GM12891 (cell line): ENCODE measurements at places on chromosomes 16 and 17.

- DNase-seq, result no peak
Measured at GRCh38 chr17:77480509-77481215, 339.9 kb downstream of the SEC14L1 start.

DNA sequence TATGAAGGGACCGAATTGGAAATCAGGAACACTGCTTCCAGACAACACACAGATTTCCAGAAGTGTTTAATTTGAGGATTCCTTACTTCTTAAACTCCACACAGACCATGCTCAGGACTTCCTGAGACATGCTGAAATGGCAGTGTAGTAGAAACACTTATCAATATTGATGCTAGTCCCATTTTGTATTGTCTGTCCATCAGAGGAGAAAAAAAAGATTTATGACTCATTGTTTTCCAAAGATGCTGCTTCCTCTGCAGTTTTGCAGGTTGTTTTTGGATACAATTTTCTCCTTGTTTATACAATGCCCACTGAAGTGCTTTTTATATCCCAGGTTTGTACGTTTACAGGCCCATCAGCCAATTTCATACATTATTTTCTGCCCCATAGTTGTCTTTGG is 68.3 kb upstream of the TANC2 start:
- no peak for DNase-seq

DNA sequence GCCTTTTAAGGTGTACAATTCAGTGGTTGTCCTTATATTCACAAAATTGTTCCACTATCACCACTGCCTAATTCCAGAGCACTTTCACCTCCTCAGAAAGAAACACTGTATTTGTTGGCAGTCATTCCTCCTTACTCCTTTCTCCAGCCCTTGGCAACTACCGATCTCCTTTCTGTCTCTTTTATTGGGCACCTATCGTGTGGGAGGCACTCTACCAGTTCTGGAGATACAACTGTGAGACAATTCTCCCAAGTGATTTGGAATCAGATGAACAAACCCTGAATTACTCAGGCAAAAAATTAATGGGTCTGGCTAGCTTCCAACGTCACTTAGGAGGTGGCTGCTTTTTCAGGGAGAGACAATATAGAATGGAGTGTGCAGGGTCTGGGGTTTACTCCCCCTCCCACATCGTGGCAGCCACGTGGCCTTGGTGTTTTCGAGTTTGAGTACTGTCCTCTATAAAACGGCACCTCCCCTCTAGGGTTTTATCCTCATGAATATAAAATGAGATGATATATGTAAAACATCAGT is 63.9 kb downstream of the SHISA9 start:
- no peak for DNase-seq

DNA sequence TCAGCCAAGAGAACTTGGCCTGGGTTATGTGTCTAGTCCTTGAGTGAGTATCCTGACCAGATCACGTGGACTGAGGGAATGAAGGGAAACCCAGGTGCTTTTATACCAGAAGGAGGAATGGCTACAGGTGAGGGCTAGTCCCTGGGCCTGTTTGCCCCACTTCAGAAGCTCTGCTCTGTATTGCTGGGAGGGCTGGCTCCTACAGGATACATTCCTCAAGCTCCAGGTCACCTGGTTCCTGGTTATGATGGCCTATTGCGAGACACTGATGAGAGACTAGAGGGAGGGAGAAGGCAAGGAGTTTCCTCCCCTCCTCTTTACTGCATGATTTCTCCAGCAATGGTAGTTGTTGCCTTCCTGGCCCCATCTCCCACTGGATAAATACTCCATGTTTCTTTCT is 19.0 kb upstream of the SMG8 start:
- no peak for DNase-seq

- no peak for DNase-seq
Measured at GRCh38 chr16:55000595-55000994, 69.9 kb downstream of the IRX5 start.

GRCh38 chr17:68352041-68352440 is 60.7 kb downstream of the ARSG start:
- no peak for DNase-seq

- DNase-seq, result no peak
Measured at GRCh38 chr16:85256190-85256739, 144.0 kb upstream of the CIBAR2 start.

- no peak for DNase-seq
Measured at GRCh38 chr17:56804454-56804853, 29.3 kb downstream of the C17orf67 start.

- no peak for DNase-seq
Measured at GRCh38 chr17:64393000-64393402, 2.3 kb upstream of the PECAM1 start.

DNA sequence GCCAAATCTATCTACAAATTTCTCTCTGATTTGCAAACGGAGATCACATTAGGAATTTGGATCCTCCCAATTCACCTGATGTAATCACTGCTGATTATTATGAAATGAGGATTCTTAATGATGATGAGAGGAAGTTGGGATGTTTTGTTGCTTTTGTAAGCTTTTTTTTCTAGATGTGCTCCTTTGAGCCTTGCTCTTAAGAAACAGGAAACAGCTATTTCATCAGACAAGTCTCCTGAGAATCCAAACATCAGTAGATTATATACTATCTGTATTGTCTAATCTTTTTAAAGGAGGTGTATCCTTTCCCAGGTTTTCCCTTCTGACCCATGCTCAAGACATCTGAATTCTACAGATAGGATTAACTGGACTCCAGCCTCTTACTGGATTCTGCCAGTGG is 73.3 kb downstream of the KIF2B start:
- no peak for DNase-seq

GRCh38 chr16:10983159-10983558 is 38.8 kb downstream of the CLEC16A start:
- DNase-seq, result no peak

- DNase-seq, result no peak
Measured at GRCh38 chr17:9886141-9886930, 18.7 kb downstream of the RCVRN start.

GRCh38 chr17:54678158-54678557 is 222.5 kb upstream of the TOM1L1 start:
- DNase-seq, result no peak

- DNase-seq, result no peak
Measured at GRCh38 chr17:50365165-50365564, 7.8 kb downstream of the MRPL27 start.

- no peak for DNase-seq
Measured at GRCh38 chr16:48499923-48500381, 110.0 kb downstream of the N4BP1 start.

DNA sequence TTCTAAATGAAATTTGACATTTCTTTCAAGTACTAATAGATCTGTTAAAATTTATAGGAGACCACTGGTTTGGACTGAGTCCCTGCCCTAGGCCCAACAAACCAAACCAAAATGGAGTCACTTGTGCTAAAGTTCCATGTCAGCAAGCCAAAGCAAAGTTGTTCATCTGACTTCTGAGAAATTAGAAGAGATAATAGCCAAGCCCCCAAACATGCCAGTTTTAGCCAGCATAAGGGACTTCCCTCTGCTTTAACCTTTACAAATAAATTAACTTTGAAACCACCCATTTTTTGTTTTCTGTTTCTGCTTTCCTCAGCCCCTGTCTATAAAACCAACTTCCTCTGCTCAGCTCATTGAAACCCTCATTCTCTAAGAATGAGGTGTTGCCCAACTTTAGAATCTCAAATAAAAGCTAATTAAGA is 18.9 kb downstream of the CDR2 start:
- no peak for DNase-seq

DNA sequence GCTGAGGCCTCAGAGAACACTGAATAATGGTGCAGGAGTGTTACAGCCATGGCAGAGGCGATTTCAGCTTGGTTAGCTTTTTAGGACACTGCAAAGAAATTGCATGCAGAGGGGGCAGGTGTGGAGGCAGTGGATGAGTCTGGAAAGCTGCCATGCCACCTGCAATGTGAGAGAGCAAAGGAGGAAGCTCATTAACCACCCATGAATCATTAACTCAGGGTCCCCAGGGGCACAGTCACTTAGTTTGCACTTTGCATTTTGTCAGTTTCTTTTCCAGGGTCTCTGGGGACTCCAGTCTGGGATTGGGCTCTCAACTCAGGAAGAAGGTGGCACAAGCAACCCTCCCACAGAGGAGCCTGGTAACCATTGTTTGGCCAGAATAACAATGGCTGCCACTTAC is 132.9 kb downstream of the USP31 start:
- DNase-seq, result no peak

- peak; percentile 69 for DNase-seq
Measured at GRCh38 chr16:29825145-29826044, 5.1 kb downstream of the MVP start.

- DNase-seq, result no peak
Measured at GRCh38 chr17:48767263-48767774, 38.8 kb upstream of the HOXB13 start.

DNA sequence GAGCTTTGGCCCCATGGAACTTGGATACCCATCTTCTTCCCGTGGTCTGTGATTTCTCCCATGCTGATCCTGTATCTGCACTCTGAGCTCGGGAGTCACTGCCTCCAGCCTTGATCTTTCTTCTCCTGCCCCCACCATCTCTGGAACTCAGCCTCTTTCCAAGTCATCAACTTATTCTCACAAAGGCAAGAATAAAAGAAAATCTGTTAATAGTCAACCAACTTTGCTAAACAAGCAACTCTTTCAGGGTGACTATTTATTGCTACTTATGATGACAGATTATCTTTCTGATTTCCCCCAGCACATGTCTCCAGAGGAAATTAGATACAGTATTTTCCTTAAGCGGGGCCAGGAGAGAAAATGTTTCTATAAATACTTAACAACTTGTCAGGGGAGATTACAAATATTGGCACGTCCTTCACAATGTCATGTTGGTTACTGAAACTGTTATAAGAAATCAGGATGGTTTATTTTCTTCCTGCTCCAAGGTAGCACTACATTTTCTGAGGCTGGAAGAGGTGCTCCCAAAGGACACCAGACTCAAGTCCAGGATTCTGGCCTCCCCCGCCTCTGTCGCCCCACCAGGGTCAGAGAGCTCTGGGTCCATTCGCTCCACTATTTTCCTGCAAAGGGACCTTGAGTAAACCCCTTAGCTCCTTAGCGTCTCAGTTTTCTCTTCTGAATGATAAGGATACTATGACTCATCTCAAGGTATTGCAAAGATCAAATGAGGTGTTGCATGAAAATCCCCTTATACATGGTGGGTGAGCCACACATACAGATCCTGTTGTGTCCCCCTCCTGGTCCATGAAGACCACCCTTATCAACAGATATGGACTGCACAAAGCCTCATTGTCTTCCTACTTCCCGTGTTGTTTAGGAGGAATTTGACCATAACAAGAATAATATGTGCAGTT is 205.2 kb upstream of the WSCD1 start:
- no peak for DNase-seq

GRCh38 chr17:79009397-79010303 is at the start of gene CANT1:
Gene CANT1, minus strand, starts transcription at chr17:79009764. Its CDS starts 12,142 bp downstream, at chr17:78997622.
- DNase-seq, result peak; percentile 99

- DNase-seq, result peak; percentile 54
Measured at GRCh38 chr16:12095275-12096156, 119.0 kb downstream of the SNX29 start.

DNA sequence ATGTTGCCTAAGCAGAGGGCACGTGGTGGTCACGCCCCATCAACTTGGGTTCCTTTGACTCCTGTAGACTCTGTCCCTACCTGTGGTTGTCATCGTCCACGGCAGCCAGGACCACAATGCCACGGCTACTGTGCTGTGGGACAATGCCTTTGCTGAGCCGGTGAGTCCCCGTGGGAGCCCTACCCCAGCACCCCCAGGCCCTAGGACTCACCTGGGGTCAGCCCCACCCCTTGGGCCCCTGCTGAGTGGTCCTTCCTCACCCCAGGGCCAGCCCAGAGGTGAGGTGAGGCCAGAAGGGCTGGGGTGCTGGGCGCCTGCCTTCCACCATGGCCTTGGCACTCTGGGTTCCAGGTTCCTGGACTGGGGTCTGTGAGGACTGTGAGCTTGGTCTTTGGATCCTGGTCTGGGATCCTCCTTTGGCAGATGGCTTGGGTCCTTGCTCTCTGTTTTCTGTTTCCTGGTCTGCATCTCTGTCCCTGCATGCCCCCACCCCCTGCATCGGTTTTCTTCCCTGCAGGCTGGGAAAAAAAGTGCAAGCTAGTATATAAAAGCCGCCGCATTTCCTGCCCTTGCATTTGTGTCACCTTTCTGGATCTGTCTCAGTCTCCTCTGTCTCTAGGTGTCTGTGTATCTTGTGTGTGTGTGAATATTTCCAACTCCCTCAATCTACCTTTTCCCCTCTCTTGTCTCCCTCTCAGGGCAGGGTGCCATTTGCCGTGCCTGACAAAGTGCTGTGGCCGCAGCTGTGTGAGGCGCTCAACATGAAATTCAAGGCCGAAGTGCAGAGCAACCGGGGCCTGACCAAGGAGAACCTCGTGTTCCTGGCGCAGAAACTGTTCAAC is 17.5 kb downstream of the STAT5A start:
- DNase-seq, result no peak

GRCh38 chr17:71828182-71828596 is 292.6 kb upstream of the SOX9 start:
- no peak for DNase-seq

GRCh38 chr16:85574672-85575475 is 38.2 kb upstream of the GSE1 start:
- DNase-seq, result no peak

GRCh38 chr17:33438139-33438538 is 145.0 kb upstream of the ASIC2 start:
- DNase-seq, result no peak

GRCh38 chr17:73452009-73452408 is 140.2 kb upstream of the CDC42EP4 start:
- no peak for DNase-seq

DNA sequence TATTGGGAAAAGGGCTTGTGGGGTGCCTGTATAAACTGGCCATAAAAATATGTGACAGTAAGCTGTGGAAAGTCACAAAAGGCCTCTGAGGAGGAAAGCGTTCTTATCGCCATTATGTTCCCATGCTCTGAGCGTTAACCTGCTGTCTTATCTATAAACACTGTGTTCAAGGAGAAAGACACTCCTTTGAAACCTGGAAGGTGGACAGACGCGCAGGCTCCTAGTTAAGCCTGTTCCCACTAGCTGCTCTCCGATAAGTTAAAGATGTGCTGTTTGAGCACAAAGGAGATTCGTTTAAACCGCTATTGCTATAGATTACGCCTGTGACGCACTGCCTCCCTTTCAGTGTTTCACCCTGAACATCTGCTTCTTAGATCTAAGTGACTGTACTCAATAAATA is 5.2 kb downstream of the ALOX12B start:
- DNase-seq, result no peak

DNA sequence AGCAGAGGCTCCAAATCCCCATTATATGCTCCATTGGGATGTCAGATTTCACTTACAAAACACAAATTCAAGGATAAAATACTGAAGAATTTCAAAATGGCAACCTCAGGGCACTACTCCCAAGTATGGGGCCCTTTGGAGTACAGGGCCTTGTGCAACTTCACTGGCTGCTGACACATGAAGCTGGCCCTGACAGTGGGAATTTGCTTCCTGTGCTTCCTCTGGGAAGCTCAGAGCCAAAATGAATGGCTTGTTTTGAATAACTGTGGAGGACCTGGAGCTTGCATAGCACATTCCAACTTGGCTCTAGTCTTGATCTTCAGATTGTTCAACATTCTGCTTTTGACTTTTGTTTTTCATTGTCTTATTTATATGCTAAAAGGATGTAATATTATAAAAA is 52.3 kb upstream of the HNF1B start:
- no peak for DNase-seq
